ENCODE measurements at places on chromosomes 4 and X. TPM values are rescaled to one million over a fixed set of nuclear protein-coding genes. Genes with fewer than 3 reads are reported as not detected.

The STATH gene
- total RNA-seq: not detected

The BGN gene
- total RNA-seq: 84.3 TPM

The AMTN gene
- total RNA-seq: not detected

The HPSE gene
- total RNA-seq: 1.1 TPM

GRCh38 chr4:144902614-144903013, 195.4 kb downstream of the ANAPC10 start:
- no peaks in the 10 kb centered on the region for H3K27me3 ChIP-seq
- H3K4me3 ChIP-seq: no peak overlapping the region
- H3K27ac ChIP-seq: no peak overlapping the region
- H3K4me1 ChIP-seq: peaks cover 21% of the 10 kb centered on the region
- no peaks in the 10 kb centered on the region for H3K36me3 ChIP-seq

DNA sequence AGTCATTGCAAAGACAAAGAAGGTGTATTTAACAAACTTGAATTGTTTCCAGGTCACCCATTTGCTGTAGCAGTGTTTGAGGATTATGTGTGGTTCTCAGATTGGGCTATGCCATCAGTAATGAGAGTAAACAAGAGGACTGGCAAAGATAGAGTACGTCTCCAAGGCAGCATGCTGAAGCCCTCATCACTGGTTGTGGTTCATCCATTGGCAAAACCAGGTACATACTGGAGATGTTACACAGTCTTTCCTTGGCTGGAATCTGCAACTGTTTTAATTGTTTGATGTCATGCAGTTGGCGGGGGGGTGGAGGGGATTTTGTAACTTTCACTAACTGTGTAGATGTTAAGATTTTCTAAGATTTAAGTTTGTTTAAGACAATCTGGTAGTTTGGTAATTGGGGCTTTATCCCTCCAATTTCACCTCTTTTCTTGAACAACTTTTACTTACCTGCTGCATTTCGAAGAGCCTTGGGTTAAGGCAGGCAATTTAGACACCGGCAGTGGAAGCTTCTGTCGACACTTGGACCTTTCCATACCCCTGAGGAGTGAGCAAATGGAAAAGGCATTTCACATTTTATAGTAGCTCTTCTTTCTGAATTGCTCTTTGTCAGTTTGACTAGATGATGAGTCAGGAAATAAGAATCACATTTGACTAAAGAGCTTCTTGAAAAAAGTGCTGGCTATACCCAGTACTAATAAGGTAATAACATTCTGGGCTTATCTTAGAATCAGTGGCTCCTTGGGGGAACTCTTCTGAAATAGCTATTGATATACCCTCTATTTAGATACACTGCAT, 67.4 kb downstream of the EGF start:
- H3K27ac ChIP-seq: no peak overlapping the region
- no peaks in the 10 kb centered on the region for H3K36me3 ChIP-seq
- no peak overlapping the region for H3K4me3 ChIP-seq
- no peak for DNase-seq

DNA sequence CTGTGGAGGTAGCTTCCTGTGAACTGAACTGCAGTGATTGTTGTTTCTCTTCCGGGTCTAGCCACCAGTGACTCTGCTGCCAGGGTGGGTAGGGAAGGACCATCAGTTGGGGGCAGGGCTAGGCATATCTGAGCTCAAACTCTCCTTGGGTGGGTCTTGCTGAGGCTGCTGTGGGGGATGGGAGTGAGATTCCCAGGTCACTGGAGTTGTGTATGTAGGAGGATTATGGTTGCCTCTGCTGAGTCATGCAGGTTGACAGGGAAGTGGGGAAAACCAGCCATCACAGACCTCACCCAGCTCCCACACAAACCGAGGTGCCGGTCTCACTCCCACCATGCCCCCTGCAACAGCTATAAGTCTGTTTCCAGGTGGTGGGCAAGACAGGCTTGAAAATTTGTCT, 1937.8 kb downstream of the PCDH7 start:
- no peak overlapping the region for H3K4me3 ChIP-seq
- H3K36me3 ChIP-seq: no peaks in the 10 kb centered on the region
- DNase-seq: no peak
- H3K27ac ChIP-seq: no peak overlapping the region

DNA sequence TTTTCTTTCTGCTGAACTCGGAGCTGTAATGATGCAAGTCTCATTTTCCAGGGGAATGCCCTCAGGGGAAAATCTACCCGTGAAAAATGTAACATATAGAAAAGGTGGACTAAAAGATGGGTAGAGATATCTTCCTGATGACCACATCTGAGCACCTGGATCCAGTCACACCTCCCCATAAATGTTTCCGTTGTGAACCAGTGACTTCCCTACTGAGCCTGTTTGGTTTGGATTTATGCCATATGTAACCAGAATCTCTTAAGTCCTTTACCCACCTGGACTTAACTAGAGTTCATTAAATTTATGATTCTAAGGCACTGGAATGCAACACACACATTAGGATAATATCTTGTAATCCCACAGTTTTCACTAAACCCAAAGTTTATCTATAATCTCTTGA, 171.1 kb downstream of the ZNF330 start:
- H3K36me3 ChIP-seq: no peaks in the 10 kb centered on the region
- no peaks in the 10 kb centered on the region for H3K27me3 ChIP-seq

DNA sequence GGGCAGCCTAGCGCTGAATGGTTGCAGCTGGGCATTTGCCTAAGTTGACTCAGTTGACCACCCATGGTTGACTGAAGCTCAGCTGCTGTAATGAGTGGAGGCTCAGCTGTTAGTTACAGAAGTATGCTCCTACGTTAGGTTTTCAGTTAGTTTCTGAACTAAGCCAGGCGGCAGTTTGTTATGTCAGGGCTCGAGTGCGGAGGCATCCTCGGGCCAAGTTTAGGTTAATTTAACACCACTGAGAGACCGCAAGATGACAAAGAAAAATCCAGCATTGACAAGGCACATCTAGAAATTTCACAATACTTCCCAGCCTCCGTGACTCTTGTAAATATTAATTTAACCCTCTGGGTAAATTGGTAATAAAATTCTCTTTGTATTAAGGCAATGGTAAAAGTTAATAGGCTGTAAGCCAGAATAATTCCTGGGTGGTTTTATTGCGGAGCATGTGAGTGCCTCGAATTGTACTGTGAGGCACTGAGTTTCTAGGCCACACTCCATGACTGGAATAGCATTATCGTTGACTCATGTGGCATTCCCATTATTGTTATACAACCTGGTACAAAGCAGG, 33.1 kb upstream of the CDKN2AIP start:
- no peaks in the 10 kb centered on the region for H3K36me3 ChIP-seq
- no peaks in the 10 kb centered on the region for H3K27me3 ChIP-seq
- H3K4me1 ChIP-seq: peaks cover 7% of the 10 kb centered on the region
- DNase-seq: no peak
- no peak overlapping the region for H3K4me3 ChIP-seq
- no peak overlapping the region for H3K27ac ChIP-seq

GRCh38 chrX:155923200-155923599, 42.1 kb downstream of the VAMP7 start:
- H3K4me3 ChIP-seq: no peak overlapping the region
- no peak overlapping the region for H3K27ac ChIP-seq

- no peak overlapping the region for H3K4me3 ChIP-seq
- no peak for DNase-seq
- H3K27ac ChIP-seq: no peak overlapping the region
- no peaks in the 10 kb centered on the region for H3K4me1 ChIP-seq
- H3K27me3 ChIP-seq: no peaks in the 10 kb centered on the region
- H3K36me3 ChIP-seq: no peaks in the 10 kb centered on the region
These were observed 439.5 kb downstream of the NAF1 start for GRCh38 chr4:162727232-162727631.

GRCh38 chr4:142434519-142435224, 411.4 kb downstream of the INPP4B start:
- H3K4me1 ChIP-seq: no peaks in the 10 kb centered on the region
- no peak overlapping the region for H3K27ac ChIP-seq
- H3K36me3 ChIP-seq: no peaks in the 10 kb centered on the region
- no peak for DNase-seq
- no peaks in the 10 kb centered on the region for H3K27me3 ChIP-seq
- no peak overlapping the region for H3K4me3 ChIP-seq

GRCh38 chr4:55013431-55013955, 111.9 kb downstream of the KDR start:
- H3K27ac ChIP-seq: no peak overlapping the region
- no peak for DNase-seq
- no peaks in the 10 kb centered on the region for H3K27me3 ChIP-seq
- no peaks in the 10 kb centered on the region for H3K36me3 ChIP-seq

Data from left ventricle myocardium inferior (tissue), 1 donor.